Activated CD8-positive, alpha-beta memory T cell treated with anti-CD3 and anti-CD28 coated beads for 36 hours (primary cell): ENCODE measurements at places on chromosomes 4 and X. TPM values are rescaled to one million over a fixed set of nuclear protein-coding genes. Genes with fewer than 3 reads are reported as not detected.

Gene KLKB1
- total RNA-seq = not detected

Gene SERTM2
- not detected for total RNA-seq

Gene VCX3B
- not detected for total RNA-seq

Gene PPBP
- total RNA-seq = not detected

Gene GPR34
- total RNA-seq = 0.97 TPM

Gene FAT1
- not detected for total RNA-seq

Gene GPC3
- total RNA-seq = not detected

Gene SPINK2
- 0.78 TPM for total RNA-seq
